Head of caudate nucleus (tissue), 42 donors: ENCODE measurements at places on chromosomes 13 and 19.

- no peak for DNase-seq
These were observed 775.3 kb downstream of the UQCRFS1 start for GRCh38 chr19:28437390-28438346.

DNA sequence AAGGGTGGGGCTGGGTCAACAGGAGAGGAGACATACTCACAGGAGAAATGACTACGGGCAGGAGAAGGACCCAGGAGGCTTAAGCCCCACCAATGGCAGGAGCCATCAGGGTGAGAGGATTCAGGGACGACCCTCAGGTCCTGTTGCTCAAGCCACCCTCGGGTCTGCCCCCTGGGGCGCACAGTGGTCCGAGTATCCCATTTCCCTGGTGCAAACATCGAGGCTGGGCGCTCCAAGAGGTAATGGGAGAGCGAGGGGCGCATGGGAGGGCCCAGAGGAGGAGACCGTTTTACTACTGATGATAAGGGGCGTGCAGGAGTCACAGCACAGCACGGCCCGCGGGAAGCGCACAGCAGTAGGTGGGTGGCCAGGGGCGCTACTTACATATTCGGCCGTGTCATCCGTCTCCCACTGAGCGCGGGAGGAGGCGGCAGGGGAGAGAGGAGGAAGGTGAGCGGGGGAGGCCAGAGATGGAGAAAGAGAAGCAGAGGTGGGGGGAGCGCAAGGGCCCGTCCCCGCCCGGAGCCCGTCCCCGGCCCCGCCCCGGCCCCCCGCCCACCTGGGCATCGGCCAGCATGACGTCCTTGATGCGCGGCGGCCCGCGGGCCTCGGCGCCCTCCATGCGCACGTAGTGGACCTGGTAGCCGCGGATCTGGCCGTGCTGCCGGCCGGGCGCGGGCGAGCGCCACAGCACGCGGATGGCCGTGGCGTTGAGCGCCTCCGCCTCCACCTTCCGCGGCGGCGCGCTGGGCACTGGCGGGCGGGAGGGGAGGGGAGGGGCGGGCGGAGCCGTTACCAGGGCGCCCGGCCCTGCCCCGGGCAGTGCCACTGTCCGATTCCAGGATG is 111.5 kb downstream of the PTPRS start:
- DNase-seq, result no peak

- DNase-seq, result no peak
These were observed 133.9 kb upstream of the WASF3 start for GRCh38 chr13:26423629-26424028.

DNA sequence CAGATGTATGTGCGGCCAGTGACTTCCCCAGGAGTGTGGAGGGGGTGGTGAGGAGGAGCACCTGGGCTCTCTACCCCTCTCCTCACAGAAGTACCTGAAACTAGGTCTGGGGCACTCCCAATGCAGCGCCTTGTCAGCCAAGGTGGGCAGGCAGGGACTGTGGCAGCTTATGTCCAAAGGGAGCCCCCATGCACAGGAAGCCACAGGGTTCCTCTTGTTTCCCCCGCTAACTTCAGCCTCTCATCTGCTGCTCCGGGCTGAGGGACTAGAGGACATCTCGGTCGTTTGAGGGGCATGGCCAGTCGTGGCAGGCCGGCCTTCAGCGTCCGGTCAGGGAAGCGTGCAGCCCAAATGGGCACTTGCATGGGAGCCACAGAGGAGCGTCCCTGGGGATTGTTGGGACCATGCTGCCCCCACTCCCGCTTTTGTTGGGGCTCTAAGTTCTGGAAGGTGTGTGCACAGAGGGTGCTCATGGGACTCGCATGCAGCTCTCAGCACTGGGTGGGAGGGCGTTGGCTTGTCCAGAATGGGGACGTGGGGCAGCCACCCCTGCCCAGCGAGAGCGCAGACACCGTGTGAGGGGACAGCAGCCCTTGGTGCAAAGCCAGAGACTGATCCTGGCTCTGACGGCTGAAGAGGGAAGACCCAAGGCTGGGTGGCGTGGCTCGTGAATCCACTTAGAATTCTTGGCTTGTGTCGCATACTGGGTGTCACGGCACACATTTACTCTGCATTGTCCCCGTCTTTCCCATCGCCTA is 16.6 kb upstream of the NPAS1 start:
- DNase-seq, result no peak

- no peak for DNase-seq
These were observed 204.2 kb downstream of the DCLK1 start for GRCh38 chr13:35926859-35927530.

GRCh38 chr13:30429721-30430694 is 7.7 kb downstream of the UBE2L5 start:
- DNase-seq, result peak; percentile 21

DNA sequence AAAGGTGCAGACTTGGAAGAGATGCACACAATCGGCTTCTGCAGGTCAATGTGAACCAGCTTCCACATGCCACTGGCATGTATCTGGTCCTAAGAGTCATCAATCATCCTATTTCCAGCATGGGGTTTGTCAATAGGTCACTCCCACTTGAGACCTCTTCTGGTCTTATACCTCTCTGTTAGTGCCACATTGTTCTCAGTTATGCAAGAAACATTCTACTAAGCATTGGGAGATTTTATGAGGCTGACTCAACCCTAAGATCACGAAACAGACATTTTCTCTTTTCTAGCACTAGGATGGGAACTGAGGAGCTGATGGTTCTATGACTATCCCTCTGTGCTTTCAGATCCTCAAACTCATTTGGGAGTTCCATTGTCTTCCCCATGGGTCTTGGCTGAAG is 581.5 kb upstream of the KLF12 start:
- no peak for DNase-seq

DNA sequence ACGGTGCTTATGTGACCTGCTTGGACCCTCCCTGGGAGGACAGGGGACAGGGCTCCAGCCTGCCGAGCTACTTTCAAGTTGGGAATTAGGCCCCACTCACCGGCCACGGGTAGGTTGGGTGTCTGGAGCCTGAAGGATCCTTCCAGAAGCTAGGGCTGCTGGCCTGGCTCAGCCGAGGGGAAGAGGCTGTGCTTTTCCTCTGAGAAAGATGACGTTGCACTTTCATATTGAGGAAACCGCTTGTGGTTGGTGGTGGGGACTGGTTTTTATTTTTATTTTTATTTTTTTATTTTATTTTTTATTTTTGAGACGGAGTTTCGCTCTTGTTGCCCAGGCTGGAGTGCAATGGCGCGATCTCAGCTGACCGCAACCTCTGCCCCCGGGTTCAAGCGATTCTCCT is at the start of gene TMEM150B:
Gene TMEM150B (minus strand): TSS at position 170 of the 400 bp plus-strand sequence. CDS start 4,305 bp downstream, outside the sequence.
- DNase-seq, result no peak
